ENCODE measurements at places on chromosomes 12 and 14. TPM values are rescaled to one million over a fixed set of nuclear protein-coding genes. Genes with fewer than 3 reads are reported as not detected.

The HECTD4 gene
- 39.8 TPM for total RNA-seq

The LRCOL1 gene
- total RNA-seq: not detected

The CACNA1C gene
- total RNA-seq: not detected

The FGF6 gene
- total RNA-seq: not detected

The MRPL52 gene
- total RNA-seq: 76.7 TPM

The KCNJ8 gene
- total RNA-seq: not detected

The CTDSP2 gene
- total RNA-seq: 102 TPM

The SDR39U1 gene
- 14.8 TPM for total RNA-seq

The DHRS1 gene
- 41.4 TPM for total RNA-seq

The KNTC1 gene
- total RNA-seq: 63.0 TPM

The POTEM gene
- total RNA-seq: not detected

The VASH1 gene
- total RNA-seq: 4.3 TPM

The SYNE3 gene
- total RNA-seq: 1.5 TPM

The GPR137C gene
- 1.2 TPM for total RNA-seq

The TAS2R43 gene
- 1.1 TPM for total RNA-seq

The REM2 gene
- total RNA-seq: 0.98 TPM

The TUNAR gene
- not detected for total RNA-seq

The GZMH gene
- not detected for total RNA-seq

Measured in PC-9 (cell line).